ENCODE measurements at places on chromosomes 16 and 17.
A peak's percentile ranks its signal among the peaks of the same experiment; 100 is the strongest.

- DNase-seq = no peak
Measured at GRCh38 chr17:74642995-74643394, 19.5 kb upstream of the CD300E start.

- no peak for DNase-seq
Measured at GRCh38 chr17:21304091-21304490, 19.6 kb downstream of the MAP2K3 start.

DNA sequence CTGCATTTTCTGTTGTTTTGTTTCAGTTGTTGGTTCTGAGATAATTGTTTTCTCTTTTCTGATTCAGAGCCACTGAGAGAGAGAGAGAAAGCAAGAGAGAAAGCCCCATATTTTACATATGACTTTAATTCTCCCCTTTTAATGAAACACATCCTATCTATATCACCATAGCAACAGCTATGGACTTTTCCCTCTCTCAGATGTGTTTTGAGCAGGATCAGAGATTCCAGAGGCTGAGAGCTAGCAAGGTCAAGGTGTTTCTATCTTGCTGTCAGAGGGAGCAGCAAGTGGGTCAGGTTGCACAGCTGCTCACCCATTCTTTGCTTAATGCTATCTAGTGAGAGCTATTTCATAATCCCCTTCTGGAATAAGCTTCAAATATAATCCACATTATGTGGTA is 415.9 kb downstream of the CA10 start:
- no peak for DNase-seq

- peak; percentile 30 for DNase-seq
Measured at GRCh38 chr17:82449131-82449882, 1.2 kb downstream of the CYBC1 start.

GRCh38 chr17:31397256-31397939 is 5.9 kb downstream of the RAB11FIP4 start:
- DNase-seq = no peak

- DNase-seq = peak; percentile 53
Measured at GRCh38 chr17:44522883-44523671, 19.9 kb upstream of the GPATCH8 start.

GRCh38 chr16:9077091-9077809 is 14.2 kb upstream of the HAPSTR1 start:
- no peak for DNase-seq

DNA sequence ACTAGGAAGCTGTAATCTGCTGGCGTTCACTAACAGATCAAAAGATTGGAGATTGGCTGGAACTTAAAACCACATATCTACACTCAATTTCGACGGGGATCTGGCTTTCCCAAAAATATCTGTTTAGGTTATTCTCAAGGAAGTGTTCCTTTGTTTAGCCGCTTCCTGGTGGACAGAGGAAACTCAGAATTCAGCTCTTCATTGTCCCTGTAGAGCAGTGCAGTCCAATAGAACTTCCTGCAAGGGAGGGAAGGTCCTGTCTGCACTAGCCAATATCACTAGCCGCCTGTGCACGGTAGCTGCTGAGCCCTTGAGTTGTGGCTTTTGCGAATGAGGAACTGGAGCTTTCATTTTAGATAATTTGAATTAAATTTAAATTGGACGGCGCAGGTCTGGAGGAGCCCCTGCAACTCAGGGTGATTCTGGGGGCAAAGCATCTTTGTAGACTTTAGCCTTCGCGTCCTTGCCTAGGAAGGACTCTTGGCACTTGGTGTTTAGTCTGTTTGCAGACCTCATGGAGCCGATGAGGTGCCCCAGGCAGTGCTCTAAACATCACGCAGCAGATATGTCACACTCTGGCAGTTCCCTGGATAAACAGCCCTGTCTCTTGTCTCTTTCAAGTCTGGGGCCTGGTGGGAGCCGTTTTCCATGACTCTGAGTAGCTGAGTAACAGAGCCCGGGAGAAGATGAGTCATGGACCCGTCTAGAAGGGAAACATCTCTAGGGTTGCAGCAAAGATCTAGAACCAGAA is 122.2 kb downstream of the CCDC182 start:
- DNase-seq = no peak

DNA sequence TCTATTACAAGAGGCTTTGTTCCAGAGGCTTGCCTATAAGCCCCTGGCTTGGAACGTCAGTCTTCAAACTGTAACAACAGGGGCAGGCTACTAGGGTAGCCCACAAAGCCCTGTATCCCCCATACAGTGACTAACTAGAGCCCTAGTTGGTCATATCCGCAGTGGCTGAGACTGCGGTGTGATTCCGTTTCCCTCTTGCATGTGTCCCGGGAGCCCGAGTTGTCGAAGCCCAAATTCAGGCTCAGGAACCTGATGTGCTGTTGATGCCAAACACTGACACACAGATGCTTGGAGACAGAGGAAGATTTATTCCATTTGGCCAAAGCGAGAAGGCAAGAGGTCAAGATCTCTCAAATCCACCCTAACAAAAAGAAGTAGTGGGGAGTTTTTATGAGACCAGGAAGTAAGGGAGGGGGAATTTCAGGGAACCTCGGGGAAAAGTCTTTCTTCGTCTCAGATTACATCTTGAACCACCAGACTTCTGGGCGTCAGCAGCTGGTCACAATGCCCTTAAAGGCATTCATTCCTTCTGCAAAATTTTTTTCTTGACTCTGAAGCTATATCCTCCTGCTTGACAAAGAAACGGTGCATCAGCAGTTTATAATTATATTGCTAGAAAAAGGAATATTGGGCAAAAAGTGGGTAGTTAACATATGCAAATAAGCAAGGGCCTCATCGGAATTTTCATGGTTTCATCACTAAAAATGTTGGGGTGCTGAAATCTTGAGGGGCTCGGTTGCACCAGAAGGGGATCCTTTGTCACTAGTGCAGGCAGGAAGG is 879 bp downstream of the SLFN5 start:
- DNase-seq = peak; percentile 36

DNA sequence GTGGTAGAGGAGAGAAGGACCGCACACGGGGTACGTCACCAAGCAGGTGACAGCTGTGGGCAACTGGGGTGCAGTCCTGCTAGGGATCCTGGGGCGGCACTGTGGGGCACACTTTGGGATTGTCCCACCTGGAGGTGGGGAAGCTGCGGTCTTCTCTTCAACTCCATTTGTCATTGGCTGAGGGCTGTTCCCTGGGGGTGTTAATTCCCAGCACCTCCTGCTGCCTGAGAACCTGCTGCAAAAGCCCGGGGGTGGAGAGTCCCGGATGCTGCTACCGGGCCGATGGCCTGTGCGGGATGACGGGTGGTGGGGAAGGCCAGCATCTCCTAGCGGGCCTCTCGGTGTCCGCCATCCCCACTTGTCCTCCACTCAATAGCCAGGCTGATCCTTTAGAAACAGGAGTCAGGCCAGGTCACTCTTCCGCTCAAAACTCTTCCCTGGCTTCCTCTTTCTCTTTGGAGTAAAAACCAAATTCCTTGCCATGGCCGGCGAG is 100.2 kb downstream of the CYLD start:
- no peak for DNase-seq

GRCh38 chr16:81399909-81400308 is 44.7 kb upstream of the CMIP start:
- no peak for DNase-seq

- DNase-seq = no peak
Measured at GRCh38 chr16:72033437-72033836, 20.9 kb upstream of the HP start.

GRCh38 chr17:51251010-51251409 is 8.8 kb downstream of the MBTD1 start:
- DNase-seq = no peak

GRCh38 chr17:66724581-66725341 is 110.2 kb upstream of the CACNG5 start:
- DNase-seq = no peak

DNA sequence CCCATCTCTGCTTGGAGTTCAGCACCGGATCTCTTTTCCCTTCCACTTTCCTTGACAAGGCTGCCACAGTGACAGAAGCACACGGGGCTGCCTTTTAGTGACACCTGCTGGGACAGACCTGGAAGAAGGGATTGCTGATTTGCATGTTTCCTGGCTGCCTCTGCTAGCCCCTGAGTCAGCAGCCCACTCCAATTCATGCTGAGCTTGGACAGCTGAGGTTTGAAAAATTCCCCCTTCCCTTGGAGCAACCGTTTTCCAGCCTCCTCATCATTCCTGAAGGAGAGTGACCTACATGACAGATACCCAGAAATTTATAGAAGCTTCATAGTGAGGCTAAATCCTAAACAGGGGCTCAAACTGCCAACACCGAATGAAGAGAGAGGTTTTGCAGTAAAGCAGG is 18.8 kb upstream of the RBL2 start:
- no peak for DNase-seq

DNA sequence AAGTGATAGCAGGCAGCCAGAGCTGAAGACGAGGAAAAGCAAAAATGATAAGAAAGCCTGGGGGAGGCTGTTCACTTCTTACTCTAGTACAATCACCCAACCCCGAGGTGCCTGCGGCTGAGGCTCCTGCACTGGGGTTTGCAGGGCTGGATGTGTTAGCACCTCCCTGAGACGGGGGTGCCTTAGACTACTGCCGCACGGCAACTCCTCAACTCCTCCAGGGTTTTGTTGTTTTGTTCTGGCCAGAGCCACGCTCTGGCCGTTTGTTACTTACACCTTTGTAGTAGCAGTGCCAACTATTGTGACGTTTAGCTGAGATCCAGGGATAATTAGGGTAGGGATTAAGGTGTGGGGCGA is 51.5 kb downstream of the LDHD start:
- peak; percentile 14 for DNase-seq

GRCh38 chr16:26988186-26988585 is 78.5 kb upstream of the C16orf82 start:
- DNase-seq = no peak

DNA sequence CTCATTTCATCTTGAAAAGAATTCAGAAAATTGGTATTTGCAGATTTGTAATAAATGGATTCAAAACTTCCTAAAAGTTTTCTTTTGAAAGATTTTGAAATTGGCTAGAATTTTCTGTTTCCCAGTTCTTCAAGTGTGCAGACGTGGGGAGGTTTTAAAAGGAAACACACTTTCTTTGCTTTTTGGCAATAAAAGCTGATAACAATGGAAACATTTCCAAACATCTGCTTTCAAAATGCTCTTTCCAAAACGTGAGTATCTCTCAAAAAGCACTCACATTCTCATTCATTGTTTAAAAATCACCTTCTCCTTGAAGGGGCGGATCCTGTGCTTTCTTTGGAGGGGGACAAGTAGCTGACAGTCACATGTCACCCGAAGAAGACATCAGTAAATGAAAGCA is 8.6 kb upstream of the GSG1L start:
- DNase-seq = no peak

DNA sequence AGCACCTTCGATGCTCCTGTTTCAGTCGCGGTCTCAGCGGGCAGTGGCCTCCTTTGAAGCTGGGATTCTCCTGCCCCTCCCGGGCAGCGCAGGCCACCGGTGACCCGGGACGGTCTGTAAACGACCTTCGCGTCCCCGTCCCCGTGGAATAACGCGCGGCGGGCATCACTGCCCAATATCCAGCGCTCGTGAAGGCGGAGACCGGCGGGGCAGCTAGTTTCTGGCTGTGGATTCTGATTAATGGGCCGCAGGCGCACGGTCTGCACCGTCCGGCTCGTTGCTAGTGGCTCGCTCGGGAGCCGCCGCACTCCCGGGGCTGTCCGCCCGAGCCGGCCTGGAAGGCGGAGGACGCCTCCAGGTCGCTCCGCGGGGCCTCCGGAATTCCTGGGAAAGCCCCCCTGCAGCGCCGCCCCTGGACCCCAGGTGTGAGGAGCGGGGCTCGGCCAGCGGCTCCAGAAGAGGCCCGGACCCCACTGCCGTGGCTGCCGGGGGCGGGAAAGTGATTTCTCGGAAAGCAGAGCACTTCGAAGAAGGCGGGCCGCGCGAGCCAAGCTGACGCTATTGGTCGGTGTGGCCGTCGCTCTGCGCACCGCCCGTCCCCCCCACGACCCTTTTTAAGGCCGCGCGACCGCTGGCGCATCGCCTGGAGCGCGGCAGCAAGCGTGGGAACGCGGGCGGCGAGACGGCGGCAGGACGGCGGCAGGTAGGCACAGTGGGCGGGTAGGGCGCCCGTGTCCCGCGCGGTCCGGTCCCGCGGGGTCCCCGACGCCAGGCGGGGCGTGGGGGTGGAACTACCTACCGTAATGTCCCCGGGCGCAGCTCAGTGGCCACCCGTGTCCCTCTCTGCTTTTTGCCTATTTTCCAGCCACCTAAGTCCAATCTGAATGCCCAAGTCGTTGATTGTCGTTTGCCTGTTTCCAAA is at the start of gene IRF8:
TSS of gene IRF8 (plus strand) at position 642 of the 922 bp plus-strand sequence. CDS start 3,854 bp downstream, outside the sequence.
- DNase-seq = peak; percentile 81

- no peak for DNase-seq
Measured at GRCh38 chr17:78737332-78737731, 44.7 kb downstream of the CYTH1 start.

DNA sequence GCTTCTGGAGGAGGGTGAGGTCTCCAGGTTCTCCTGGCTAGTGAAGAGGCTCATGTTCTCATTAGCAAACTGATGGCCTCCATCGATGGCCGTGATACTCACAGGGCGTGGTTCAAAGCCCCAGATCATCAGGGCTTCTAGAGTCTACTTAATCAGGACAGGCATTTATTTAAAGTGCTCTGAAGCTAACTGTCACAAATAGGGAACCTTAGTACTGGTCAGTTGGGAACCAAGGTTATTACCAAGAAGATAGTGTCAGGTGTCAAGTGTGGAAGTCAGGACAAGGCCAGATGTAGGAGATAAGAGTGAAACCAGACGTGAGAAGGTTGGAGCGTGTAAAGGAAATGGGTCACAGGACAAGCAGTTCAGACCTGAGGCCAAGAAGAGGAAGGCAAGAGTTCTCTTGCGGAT is 56.9 kb downstream of the PIGL start:
- DNase-seq = no peak

- peak; percentile 53 for DNase-seq
Measured at GRCh38 chr16:67278773-67279295, 498 bp upstream of the PLEKHG4 start.

DNA sequence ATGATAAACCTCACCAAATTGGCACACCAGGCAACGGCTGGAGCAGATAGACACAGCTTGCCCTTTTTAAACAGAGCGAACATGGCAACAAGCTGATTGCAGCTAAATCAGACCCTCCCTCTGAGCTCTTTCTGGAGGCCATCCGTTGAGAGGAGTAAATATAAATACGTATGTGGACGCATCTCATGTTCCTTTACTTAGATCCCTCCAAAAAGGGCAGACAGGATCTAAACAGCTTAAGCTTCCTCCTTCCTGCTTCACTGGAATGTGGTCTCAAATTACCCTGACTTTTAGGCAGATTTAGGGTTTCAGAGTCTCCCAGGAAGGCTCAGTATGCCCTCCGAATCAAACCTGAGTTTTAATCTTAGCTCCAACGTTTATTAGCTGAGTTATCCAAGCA is 204.7 kb upstream of the GOT2 start:
- DNase-seq = no peak

Measured in stimulated activated CD8-positive, alpha-beta memory T cell treated with anti-CD3 and anti-CD28 coated beads, Interleukin-2, amount 100 ng/mL, for 48 hours (primary cell).